ENCODE measurements at places on chromosomes 6 and 20.

DNA sequence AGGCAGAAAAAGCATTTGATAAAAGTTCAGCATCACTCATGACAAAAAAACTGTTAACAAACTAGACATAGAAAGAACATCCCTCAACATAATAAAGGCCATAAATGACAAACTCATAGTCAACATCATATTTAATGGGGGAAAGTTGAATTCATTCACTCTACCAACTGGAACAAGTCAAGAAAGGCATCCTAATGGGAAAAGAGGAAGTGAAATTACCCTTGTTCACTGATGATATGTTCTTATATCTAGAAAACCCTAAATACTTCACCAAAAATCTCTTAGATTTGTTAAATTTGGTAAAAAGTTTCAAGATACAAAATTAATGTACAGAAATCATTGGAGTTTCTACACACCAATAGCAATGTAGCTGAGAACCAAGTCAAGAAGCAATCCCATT, 48.9 kb downstream of the GGTLC1 start:
- DNase-seq, result no peak

DNA sequence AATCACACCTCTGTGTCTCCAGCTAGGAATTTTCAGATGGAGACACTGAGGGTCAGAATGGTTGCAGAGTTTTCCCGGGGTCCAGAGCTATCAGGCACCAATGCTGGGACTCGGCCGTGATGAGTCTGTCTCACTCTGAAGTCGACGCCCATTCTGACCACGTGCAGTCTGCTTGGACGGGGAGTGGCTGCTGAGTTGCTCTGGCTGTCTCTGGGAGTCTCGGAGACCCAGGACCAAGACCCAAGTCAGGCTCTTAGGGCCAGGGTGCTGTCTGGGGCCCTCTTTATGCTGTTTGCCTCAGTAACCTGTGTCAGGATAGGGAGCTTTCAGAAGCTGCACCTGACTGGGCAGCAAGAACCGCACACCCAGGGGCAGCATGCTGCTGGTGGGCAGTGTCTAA, 4.6 kb downstream of the IP6K3 start:
- DNase-seq, result no peak

DNA sequence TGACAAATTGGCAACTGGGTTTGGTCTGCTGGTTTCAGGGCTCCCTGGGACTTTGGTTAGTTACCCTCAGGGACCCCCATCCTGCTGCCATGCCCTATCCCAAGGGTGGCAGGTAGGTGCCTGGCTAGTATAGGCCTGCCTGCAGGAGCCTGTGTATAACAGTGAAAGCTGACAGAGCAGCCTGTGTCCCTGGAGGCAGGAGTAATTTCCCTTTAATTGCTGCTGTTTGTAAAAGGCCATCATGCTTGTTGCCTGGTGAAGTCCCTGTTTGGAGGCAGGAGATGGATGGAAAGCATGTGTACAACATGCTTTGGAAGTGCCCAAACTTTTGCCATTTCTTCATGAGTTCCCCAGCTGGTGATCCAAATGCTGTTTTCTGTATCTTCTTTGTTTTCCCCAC, 30.1 kb downstream of the CMTR1 start:
- DNase-seq, result peak; percentile 60

DNA sequence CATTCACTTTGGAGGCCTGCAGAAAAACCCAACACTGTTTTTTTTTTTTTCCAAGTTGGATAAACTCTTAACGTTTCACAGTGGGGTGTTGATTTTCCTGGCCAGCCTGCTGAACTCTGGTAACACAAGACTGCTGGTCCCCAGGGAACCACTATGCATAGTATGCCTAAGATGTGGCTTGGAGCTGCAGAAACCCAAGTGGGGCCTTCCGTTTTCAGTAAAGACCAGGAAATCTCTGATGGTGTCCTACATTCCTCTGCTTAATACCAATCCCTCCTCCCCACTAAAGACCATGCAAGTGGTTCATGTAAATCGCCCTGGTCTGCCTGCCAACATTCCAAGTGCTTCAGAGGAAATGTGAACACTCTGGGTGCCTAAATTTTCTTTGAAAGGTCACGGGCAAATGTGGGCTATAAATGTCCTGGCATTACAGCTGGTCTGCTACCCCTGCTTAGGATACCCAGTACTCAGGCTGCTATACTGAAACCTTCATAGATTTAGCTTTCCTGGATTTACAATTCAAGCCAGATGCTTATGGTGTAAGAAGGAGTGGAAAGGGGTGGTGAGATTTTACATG, 615.4 kb downstream of the MAFB start:
- no peak for DNase-seq

- DNase-seq, result no peak
Observed at GRCh38 chr6:11263291-11263775, 30.9 kb upstream of the NEDD9 start.

DNA sequence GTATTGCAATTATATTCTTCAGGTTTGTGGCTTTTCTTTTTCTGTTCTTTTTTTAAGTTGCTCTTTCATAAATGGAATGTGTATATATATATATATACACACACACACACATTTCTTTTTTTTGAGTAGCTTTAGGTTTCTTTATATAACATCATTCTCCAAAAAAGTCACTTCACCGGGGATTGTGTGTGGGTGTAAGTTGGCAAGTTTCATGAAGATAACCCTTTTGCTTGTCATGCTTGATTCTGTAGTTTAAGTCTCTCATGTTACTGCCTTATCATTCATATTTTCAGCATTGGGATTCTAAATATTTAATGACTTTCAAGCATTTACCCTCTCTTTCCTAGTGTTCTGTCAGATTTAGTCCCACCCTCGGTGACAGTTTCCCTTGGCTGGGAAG, 181.0 kb downstream of the FARS2 start:
- no peak for DNase-seq

- no peak for DNase-seq
Observed at GRCh38 chr6:48535582-48536009, 424.6 kb upstream of the PTCHD4 start.

- DNase-seq, result no peak
Observed at GRCh38 chr6:105797286-105797979, 288.7 kb upstream of the PRDM1 start.

GRCh38 chr20:56691325-56691998, 62.4 kb downstream of the TFAP2C start:
- no peak for DNase-seq

- DNase-seq, result no peak
Observed at GRCh38 chr20:1809131-1809572, 86.1 kb upstream of the SIRPA start.

GRCh38 chr6:158474961-158475343, 84.9 kb upstream of the TMEM181 start:
- no peak for DNase-seq
